Left renal pelvis (tissue), 4 donors: ENCODE measurements at places on chromosomes 6 and 20. TPM values are rescaled to one million over a fixed set of nuclear protein-coding genes. Genes with fewer than 3 reads are reported as not detected.

DNA sequence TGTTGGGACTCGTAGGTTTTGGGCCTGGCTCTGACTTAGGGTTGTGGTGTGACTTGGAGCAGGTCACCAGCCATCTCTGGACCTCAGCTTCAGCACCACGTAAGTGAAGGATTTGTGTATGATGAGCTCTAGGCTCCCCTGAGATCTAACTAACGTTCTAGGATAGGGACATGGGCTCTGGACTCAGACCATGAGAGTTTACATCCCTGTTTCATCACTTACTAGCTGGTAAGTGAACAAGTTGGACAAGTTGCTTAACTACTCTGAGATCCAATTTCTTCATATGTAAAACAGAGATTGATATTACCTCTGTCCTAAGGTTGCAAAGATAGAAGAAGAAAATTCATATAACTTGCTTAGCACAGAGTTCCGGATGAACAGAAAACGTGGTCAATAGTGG is 20.3 kb upstream of the PNPLA1 start:
- no peak for DNase-seq

- DNase-seq = no peak
Measured at GRCh38 chr6:90610301-90610750, 23.5 kb upstream of the MAP3K7 start.

GRCh38 chr6:118720125-118720473 is 68.7 kb upstream of the CEP85L start:
- DNase-seq = no peak

GRCh38 chr6:39847221-39847620 is 55.0 kb downstream of the DAAM2 start:
- no peak for DNase-seq

- no peak for DNase-seq
Measured at GRCh38 chr6:168128631-168129291, 49.7 kb upstream of the FRMD1 start.

GRCh38 chr6:87473419-87473903 is 687 bp downstream of the SLC35A1 start:
- peak; percentile 0 for DNase-seq

DNA sequence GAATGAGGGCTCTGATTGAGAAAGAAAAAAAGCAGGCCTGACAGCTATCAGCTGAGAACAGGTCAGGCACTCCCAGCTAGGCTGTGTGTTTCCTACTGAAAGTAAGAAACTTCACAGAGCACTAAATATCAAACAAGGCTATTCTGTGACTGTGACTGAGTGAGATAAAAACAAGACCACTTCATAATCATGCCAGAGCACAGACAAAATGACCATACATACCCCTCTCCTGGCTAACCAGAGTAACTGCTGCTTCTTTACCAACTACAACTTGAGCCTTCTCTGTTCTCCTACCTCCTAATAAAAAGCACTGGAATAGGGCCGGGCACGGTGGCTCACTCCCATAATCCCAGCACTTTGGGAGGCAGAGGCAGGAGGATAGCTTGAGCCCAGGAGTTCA is 6.8 kb upstream of the BTN1A1 start:
- no peak for DNase-seq

DNA sequence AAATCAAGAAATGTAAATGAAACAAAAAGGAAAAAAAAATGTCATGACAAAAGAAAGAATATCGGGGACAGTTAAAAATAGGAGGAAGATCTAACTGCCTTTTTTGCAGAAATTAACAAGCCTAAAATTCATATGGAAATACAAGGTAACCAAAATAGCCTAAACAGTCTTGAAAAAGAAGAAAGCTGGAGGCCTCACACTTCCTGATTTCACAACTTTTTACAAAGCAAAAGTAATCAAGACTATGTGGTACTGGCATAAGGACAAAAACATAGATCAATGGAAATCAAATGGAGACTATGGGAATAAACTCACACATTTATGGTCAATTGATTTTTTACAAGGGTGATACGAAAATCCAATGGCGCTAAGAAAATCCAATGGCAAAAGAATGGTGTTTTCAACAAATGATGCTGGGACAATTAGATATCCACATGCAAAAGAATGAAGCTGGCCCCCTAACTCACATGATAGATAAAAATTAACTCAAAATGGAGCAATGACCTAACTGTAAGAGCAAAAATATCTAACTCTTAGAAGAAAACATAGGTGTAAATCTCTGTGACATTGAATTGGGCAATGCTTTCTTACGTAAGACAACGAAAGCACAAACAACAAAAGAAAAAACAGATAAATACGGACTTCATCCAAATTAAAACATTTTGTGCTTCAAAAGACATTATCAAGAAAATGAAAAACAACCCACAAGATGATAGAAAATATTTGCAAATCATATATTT is 24.5 kb downstream of the MAP3K5 start:
- DNase-seq = no peak

DNA sequence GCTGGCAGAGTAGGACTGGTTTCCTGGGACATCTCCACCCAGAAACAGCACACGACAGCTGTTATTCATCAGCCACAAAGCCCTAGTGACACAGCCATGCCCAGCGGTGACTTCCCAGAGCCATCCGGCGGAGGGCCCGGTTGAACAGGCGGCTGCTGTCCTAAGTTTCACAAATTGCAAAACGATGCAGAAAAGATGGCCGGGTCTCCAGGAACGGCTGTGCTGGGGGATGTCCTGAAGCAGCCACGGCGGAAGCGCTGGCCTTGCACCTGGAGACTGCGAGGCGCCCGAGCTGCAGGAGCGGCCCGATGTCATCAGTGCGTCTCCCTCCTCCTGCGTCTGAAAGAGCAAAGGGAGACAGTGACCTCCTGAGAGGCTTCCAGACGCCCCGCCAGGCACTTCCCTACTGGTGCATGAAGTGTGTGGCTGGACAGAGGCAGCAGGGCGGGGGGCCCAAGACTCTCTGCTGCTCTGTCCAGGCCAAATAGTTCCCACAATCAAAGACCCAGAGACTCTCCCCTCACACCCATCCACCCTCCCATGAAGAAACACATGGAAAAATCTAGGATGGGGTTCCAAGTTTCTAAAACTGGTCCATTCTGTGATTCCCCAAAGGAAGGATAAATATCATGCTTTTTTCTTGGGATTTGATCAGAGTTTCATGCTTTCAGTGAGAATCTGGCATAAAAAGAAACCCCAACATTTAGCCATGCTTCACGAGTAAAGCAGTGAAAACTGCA is 44.0 kb downstream of the SSR1 start:
- DNase-seq = no peak

- DNase-seq = no peak
Measured at GRCh38 chr6:168376811-168377483, 57.4 kb upstream of the DACT2 start.

DNA sequence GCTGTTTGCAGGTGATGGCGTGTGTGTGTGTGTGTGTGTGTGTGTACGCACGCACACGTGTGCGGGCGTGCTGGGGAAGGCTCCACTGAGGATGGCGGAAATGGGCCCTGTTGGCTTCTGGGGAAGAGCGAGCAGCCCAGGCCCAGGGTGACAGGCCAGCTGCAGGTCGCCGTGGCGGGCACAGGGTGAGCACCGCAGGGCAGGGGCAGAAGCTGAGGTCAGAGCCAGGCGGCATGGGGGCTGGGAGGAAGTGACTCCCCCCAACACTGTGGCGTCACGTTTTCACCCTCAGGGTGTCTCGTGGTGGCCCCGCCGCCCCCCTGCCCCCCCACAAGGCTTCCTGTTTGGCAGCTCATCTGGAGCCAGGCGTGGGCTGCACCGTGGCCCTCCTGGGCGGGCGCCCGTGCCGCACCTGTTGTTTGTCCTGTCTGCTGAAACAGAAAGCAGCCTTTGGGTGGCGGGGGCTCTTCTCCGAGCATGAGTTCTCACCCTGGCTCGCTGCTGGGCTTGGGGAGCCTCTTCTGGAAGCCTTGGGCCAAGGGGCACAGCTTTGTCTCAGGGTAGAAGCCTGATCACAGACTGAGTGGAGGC is 7.1 kb downstream of the RBM38 start:
- DNase-seq = no peak

DNA sequence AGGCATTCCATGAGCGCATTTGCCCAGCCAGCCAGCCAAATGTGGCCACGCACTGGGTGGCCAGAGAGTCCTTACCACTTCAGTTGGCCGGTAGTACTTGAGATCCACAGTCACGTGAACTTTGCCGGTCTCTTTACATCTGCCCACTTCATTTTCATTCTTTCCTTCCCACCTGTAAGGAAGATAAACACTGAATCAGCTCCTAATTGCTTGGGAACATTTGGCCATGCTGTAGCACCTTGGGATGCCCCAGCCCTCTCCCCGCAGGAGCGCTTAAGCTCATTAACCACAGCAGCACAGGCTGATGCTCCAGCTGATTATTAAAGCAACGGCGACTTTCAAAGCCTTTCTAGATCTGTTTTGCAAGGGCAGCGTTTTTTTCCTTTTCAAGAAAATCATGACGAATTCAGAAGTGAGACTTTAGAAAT is 116.6 kb downstream of the FOXC1 start:
- no peak for DNase-seq

- DNase-seq = no peak
Measured at GRCh38 chr6:153944201-153944600, 94.8 kb upstream of the OPRM1 start.

DNA sequence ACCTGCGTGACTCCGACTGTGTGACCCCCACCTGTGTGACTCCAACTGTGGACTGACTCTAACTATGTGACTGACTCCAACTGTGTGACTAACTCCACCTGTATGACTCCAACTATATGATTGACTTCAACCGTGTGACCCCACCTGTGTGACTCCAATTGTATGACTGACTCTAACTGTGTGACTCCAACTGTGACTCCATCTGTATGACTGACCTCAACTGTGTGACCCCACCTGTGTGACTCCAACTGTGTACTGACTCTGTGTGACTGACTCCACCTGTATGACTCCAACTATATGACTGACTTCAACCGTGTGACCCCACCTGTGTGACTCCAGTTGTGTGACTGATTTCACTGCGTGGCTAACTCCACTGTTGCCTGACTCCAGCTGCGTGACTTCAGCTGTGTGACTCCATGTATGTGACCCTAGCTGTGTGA is 38.6 kb downstream of the SYNJ2 start:
- no peak for DNase-seq

GRCh38 chr6:88919032-88919431 is 44.4 kb downstream of the RNGTT start:
- DNase-seq = no peak

- DNase-seq = no peak
Measured at GRCh38 chr6:167397712-167398111, 72.8 kb downstream of the TTLL2 start.

DNA sequence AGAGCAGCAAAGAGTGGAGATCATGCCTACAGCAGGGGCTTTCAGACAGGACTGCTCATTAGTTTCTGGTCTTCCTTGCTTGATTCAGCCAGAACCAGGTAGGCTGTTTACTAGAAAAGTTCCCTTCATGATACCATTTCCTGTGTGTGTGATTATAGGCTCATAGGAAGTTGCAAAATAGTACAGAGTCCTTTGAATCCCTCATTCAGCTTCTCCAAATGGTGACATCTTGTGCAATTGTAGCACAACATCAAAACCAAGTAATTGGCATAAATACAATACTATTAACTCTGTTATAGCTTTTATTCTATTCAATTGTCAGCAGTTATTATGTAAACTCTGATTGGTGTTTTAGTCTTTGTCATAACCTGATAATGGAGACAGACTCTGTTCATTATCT is 347.3 kb upstream of the CDH4 start:
- DNase-seq = no peak

- DNase-seq = no peak
Measured at GRCh38 chr6:25346064-25346463, 66.9 kb downstream of the CARMIL1 start.

DNA sequence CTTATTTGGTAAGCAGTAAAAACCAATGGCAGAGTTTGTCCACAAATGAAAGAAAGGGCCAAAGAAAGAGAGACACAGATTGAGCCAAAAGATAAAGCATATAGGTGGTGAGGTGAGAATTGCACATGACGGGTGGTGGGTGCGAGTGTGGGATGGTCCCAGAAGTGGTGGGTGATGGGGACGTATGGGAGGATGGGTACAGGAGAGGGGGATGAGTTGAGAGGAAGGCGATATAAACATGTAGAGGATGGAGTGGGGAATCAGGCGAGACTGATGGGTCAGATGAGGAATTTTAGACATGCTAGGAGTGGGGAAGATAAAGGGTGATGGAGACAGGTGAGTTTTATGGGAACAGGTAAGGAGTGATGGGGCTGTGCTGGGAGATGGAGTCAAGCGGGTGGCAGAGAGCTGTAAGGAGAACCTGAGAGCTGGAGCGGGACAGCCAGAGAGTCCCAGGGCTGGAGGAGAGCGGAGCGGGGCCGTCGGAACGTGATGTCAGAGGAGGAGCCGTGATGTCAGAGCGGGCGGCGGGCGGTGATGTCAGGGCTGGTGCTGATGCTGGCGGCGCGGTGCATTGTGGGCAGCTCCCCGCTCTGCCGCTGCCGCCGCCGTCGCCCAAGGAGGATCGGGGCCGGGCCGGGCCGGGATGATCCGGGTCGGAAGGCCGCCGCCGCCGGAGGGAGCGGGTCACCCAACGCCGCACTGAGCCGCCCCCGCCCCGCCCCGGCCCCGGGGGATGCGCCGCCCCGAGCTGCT is at the start of gene TTBK1:
Gene TTBK1 (plus strand): TSS at position 574 of the 756 bp plus-strand sequence. CDS start 3,180 bp downstream, outside the sequence.
- DNase-seq = no peak

- no peak for DNase-seq
Measured at GRCh38 chr6:44575644-44576043, 188.1 kb downstream of the CDC5L start.

- DNase-seq = no peak
Measured at GRCh38 chr20:24337069-24337468, 132.4 kb upstream of the SYNDIG1 start.

- DNase-seq = no peak
Measured at GRCh38 chr6:81797591-81797990, 45.1 kb upstream of the TENT5A start.

DNA sequence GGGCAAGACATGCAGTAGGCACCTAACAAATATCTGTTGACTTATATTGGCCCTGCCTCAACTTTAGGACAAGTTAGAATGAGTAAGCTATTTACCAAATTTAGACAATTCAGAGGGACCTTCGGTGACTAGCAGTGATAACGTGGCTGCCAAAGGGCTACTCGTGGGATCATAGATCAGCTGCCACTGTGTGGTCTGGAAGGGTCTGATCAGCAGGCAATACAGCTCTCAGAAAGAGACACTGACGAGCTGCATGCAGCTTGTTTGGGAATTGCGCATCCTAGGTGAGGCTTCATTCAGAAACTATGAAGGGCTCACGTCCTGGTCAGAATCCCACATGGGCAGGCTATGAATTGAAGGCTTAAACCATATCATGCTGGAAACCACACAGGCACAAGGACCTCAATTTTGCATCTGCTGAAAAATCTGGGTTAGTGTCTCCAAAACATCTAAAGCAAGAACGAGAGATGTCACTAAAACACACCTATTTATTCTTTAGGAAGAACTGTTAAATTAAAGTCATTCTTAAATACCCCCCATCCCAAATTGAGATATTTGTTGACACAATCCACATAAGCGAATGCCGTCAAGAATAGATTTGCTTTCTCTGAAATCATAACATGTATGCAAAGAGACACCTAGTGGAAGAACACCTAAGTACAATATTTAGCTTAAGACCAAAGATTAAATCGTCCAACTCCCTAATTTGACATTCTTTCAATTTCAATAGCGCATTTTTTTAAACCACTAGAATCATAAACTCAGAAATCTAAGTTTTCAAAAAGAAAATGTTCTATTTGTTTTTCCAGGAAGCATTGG is 79.6 kb downstream of the IPCEF1 start:
- no peak for DNase-seq

The ANGPT4 gene
- 0.32 TPM for polyA plus RNA-seq

The BHLHE23 gene
- not detected for polyA plus RNA-seq

The CLIC1 gene
- 267 TPM for polyA plus RNA-seq

The CLPSL2 gene
- polyA plus RNA-seq = not detected

The TNF gene
- 0.23 TPM for polyA plus RNA-seq

The IL20RA gene
- 2.0 TPM for polyA plus RNA-seq

The PGBD1 gene
- 10.9 TPM for polyA plus RNA-seq

The GJA10 gene
- not detected for polyA plus RNA-seq
